IMR-90 (cell line): ENCODE measurements at places on chromosomes 13 and 19. TPM values are rescaled to one million over a fixed set of nuclear protein-coding genes. Genes with fewer than 3 reads are reported as not detected.
A peak's percentile ranks its signal among the peaks of the same experiment; 100 is the strongest.

ZNF626 gene
- total RNA-seq: 3.2 and 5.3 TPM in 2 replicates

PDE4C gene
- 0.18 TPM in 1 of 2 replicates, not detected in the other for total RNA-seq

ZNF549 gene
- 6.9 and 8.6 TPM in 2 replicates for total RNA-seq

- DNase-seq: peak; percentile 97
- no peak overlapping the region for H3K4me3 ChIP-seq
- no peaks in the 10 kb centered on the region for H3K27me3 ChIP-seq
- no peak overlapping the region for H3K27ac ChIP-seq
Observed at GRCh38 chr13:107211073-107211472, 643.1 kb upstream of the ARGLU1 start.

DNA sequence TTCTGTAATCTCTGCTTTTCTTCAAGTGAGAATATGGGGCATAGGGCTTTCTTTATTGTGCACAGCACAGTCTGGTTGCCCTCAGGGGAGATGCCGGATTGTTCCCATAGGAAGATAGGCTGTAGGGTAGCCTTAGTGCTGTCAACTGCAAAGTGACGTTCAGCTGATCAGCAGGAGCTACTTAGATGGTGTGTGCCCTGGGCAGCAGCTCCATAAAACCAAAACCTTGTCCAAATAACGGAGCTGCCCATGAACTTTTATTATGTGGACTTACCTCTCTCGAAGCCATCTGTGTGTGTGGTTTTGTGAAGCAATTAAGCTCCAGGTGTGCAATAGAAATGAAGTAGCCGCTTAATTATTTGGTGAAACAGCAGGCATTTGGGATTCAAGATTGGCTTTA lies 120.0 kb upstream of the RNF113B start:
- no peaks in the 10 kb centered on the region for H3K27me3 ChIP-seq
- DNase-seq: no peak
- peaks cover 45% of the 10 kb centered on the region for H3K4me1 ChIP-seq
- H3K36me3 ChIP-seq: peaks cover 2% of the 10 kb centered on the region; the same call in 1 of the 2 replicates
- H3K4me3 ChIP-seq: no peak overlapping the region

DNA sequence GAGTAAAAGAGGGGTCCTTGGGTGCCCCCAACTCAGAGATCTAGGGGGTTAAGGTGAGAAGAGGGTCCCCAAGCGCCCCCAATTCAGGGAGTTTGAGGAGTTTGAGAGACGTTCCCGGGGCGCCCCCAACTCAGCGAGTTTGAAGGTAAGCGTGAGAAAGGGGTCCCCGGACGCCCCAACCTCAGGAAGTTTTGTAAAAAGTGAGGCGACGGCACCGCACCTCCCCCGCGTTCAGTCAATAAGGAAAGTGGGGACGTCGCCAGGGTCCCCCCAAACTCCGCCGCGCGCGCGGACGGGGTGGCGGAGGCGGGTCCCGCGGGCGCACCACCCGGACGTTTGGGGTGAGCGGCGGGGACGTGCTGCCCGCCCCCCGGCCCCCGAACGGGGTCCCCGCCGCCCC lies 353 bp downstream of the RFX2 start:
- peaks cover 4% of the 10 kb centered on the region; the same call in 1 of the 2 replicates for H3K4me1 ChIP-seq
- no peaks in the 10 kb centered on the region for H3K27me3 ChIP-seq
- H3K36me3 ChIP-seq: no peaks in the 10 kb centered on the region
- H3K27ac ChIP-seq: no peak overlapping the region
- H3K4me3 ChIP-seq: peak overlapping the region; percentile 64

GRCh38 chr19:1858412-1859081 lies 4.8 kb downstream of the KLF16 start:
- no peak for DNase-seq
- H3K27ac ChIP-seq: no peak overlapping the region
- peaks cover 56% of the 10 kb centered on the region for H3K4me1 ChIP-seq
- no peaks in the 10 kb centered on the region for H3K27me3 ChIP-seq
- no peak overlapping the region for H3K4me3 ChIP-seq

DNA sequence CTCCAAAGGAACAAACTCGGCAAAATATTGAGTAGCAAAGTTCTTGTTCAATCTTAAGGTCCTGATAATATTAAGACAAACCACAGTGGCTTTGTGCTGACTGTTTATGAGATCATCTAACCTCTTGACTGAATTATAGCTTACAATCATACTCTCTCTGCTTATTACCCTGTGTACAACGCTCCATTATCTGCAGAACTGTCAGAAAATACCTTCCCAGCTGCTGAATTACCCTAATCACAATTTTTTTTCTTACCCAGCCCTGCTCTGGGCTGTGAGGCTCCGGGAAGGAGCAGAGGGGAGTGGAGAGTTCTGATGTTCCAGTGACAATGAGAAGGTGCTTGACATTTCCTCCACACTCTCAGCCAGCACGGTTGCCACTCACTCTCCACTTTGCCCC lies 64.8 kb downstream of the DCT start:
- no peaks in the 10 kb centered on the region for H3K4me1 ChIP-seq
- H3K27me3 ChIP-seq: peaks cover 5% of the 10 kb centered on the region
- H3K36me3 ChIP-seq: no peaks in the 10 kb centered on the region
- peak; percentile 14 for DNase-seq
- no peak overlapping the region for H3K27ac ChIP-seq

OR4F17 gene
- total RNA-seq: not detected in 2 replicates

DNA sequence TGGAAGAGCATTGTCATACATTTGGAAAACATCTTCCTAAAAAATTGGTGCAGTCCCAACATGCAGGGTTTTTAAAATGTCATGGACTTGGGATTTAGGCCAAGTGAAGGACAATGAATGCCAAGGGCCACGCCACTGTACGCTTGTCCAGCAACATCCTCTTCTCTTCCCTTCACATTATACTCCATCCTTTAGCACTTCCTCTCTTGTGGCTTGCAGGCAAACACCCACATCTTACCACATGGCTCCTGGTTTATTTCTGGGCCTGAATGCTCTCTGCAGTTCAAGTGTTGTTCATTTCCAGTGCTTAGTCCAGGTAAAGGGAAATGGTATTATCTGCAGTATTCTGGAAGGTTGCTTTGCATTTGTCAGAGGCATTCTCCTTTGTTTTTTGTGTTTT lies 45.0 kb downstream of the CBY2 start:
- no peaks in the 10 kb centered on the region for H3K36me3 ChIP-seq
- no peaks in the 10 kb centered on the region for H3K4me1 ChIP-seq
- H3K27ac ChIP-seq: no peak overlapping the region

KANK2 gene
- 104 and 126 TPM in 2 replicates for total RNA-seq

DNA sequence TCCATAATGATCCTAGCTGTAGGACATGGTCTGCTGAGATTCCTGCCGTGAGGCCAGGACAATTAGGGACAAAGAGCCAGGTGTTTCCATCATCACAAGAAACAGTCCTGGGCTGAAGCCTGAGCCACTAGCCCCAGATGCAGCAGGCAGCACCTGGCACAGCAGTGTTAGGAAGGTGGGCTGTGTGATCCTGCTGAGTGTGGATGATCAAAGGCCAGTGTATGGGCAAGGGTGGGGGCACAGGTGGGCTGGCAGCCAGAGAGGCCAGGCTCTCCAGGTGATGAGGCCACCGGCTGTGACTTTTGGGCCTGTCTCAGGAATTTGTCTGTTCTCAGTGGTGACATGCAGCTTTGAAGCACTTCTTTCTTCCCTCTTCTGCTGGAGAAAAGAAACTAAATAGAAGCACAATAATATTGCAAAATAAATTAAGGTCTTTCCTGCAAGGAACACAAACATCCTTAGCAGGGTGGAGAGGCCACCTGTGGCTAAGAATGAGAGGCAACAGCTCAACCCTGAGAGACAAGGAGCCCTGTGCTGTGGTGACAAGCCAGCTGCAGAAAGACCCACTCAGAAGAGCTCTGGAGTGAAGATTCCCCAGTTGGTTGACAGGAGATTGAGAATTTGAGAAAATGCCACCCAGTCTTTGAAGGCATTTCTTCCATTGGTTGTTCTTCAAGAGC lies 127.6 kb downstream of the KATNAL1 start:
- H3K4me3 ChIP-seq: no peak overlapping the region
- H3K4me1 ChIP-seq: no peaks in the 10 kb centered on the region

GRCh38 chr13:91135968-91136367 lies 211.5 kb upstream of the MIR17HG start:
- H3K27ac ChIP-seq: no peak overlapping the region
- no peak for DNase-seq
- H3K27me3 ChIP-seq: no peaks in the 10 kb centered on the region
- no peak overlapping the region for H3K4me3 ChIP-seq
- no peaks in the 10 kb centered on the region for H3K36me3 ChIP-seq

- H3K27ac ChIP-seq: no peak overlapping the region
- DNase-seq: no peak
- no peak overlapping the region for H3K4me3 ChIP-seq
- no peaks in the 10 kb centered on the region for H3K36me3 ChIP-seq
Observed at GRCh38 chr13:50389726-50390125, 374.5 kb downstream of the KCNRG start.

IRGC gene
- not detected in 2 replicates for total RNA-seq

DNA sequence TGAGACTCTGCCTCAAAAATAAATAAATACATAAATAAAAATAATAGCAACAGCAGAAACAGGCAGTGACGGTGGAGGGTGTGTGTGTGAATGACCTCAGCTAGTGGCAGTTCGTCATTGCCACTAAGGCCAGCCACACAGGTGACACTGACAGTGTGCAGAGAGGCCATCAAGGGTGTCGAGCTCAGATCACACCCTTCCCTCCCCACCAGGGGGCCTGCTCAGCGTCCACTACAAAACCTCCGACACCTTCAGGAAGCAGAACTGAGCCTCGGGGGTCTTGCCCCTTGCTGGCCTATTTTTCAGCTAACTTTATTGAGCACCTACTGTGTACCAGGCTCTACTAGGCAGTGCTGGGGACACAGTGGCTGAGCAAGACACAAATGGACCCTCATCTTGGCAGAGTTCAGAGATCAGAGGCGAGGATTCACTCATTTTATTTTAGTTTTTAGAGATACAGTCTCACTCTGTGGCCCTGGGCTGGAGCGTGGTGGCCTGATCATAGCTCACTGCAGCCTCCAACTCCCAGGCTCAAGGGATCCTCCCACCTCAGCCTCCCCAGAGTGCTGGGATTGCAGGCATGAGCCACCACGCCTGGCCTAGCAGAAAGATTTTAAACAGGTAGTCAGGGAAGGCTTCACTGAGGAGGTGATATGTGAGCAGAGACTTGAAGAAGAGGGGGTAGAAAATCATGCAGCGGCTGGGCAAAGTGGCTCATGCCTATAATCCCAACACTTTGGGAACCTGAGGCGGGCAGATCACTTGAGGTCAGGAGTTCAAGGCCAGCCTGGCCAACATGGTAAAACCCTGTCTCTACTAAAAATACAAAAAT lies 30.3 kb upstream of the SEMA6B start:
- no peak for DNase-seq
- no peak overlapping the region for H3K27ac ChIP-seq
- peaks cover 39% of the 10 kb centered on the region for H3K27me3 ChIP-seq
- no peaks in the 10 kb centered on the region for H3K4me1 ChIP-seq
- H3K36me3 ChIP-seq: no peaks in the 10 kb centered on the region
- H3K4me3 ChIP-seq: no peak overlapping the region

TNFSF13B gene
- 0.54 and 0.56 TPM in 2 replicates for total RNA-seq

PABPC3 gene
- total RNA-seq: under 0.01 and 0.18 TPM in 2 replicates

DNA sequence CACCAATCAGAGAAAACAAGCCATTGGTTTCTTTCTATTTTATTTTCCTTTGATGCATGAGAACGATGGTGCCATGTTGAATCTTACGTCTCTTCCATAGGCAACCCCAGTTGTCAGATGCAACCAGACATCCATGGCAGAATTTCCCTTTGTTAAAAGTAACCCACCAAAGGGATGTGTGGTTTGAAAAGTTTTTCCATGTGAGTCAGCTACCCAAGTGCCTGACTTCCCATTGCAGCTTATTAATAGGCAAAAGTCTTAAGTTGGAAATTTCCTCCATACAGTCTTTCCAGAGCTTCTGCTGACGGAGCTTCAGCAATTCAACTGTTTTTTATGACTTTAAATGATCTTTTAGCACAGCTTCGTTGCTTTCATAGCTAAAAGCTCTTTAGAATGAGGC lies 73.8 kb upstream of the FAM216B start:
- no peak overlapping the region for H3K4me3 ChIP-seq
- H3K27ac ChIP-seq: no peak overlapping the region
- H3K4me1 ChIP-seq: peaks cover 4% of the 10 kb centered on the region

DNA sequence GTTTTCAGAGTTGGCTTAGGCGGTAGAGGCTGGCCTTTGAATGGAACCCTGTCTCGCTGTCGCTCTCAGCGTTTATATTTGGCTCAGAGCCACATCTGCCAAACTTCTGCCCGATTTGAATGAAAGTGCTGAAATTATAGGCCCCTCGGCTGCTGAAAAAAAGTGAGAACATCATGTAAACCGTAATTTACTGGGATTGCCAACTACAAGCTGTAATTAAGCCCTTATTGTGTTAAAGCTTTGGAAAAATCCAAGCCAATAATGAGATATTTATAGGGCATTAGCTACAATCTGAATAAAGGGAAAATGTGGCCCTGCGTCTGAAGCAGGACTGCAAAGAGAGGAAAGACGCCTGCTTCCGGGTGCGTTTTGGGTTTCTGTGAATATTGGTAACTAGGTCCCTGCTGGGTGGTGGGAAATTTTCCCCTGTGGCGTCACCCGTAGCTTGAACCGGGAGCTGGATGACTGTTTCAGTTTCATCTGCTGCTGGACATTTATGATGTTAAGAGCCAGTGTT lies 9.9 kb downstream of the DNM2 start:
- no peak overlapping the region for H3K27ac ChIP-seq
- H3K4me1 ChIP-seq: no peaks in the 10 kb centered on the region

ZNF433 gene
- total RNA-seq: 6.4 and 11.1 TPM in 2 replicates

GRCh38 chr13:73201626-73202025 lies 142.8 kb downstream of the KLF5 start:
- H3K4me1 ChIP-seq: no peaks in the 10 kb centered on the region; the same call in 1 of the 2 replicates
- no peak for DNase-seq
- no peak overlapping the region for H3K4me3 ChIP-seq
- no peak overlapping the region for H3K27ac ChIP-seq
- no peaks in the 10 kb centered on the region for H3K36me3 ChIP-seq
- no peaks in the 10 kb centered on the region for H3K27me3 ChIP-seq

- H3K4me3 ChIP-seq: peak within 1 kb of the TSS; percentile 77
- peaks cover 3% of the 10 kb centered on the region; the same call in 1 of the 2 replicates for H3K4me1 ChIP-seq
- peak within 1 kb of the TSS; percentile 97 for H3K27ac ChIP-seq
Observed at GRCh38 chr19:10503002-10503789, at the start of gene KEAP1. TSS of gene KEAP1 (minus strand) at chr19:10503356. CDS start at chr19:10500033, 3,323 bp downstream.

GRCh38 chr19:54188215-54188871 lies 1.0 kb downstream of the MBOAT7 start:
- H3K36me3 ChIP-seq: peaks cover 23% of the 10 kb centered on the region
- H3K4me3 ChIP-seq: peak overlapping the region; percentile 68
- H3K4me1 ChIP-seq: peaks cover 5% of the 10 kb centered on the region
- peak; percentile 61 for DNase-seq
- peak overlapping the region; percentile 88 for H3K27ac ChIP-seq

GRCh38 chr13:41465898-41466320 lies 8.6 kb downstream of the RGCC start:
- no peak overlapping the region for H3K4me3 ChIP-seq
- no peaks in the 10 kb centered on the region for H3K27me3 ChIP-seq
- peaks cover 17% of the 10 kb centered on the region for H3K4me1 ChIP-seq
- peak overlapping the region; percentile 4; the same call in 1 of the 2 replicates for H3K27ac ChIP-seq
- H3K36me3 ChIP-seq: peaks cover 70% of the 10 kb centered on the region

GRCh38 chr19:47886010-47886559 lies at the start of gene SULT2A1:
TSS of gene SULT2A1 (minus strand) at chr19:47886315. CDS start at chr19:47886257, 58 bp downstream.
- no peaks in the 10 kb centered on the region for H3K36me3 ChIP-seq
- no peak for DNase-seq
- 0 out of 2 replicates have a peak, but pooled peaks cover 3% of the 10 kb centered on the region for H3K27me3 ChIP-seq
- no peaks in the 10 kb centered on the region for H3K4me1 ChIP-seq
- H3K27ac ChIP-seq: no peak within 1 kb of the TSS
- no peak within 1 kb of the TSS for H3K4me3 ChIP-seq

LRRC25 gene
- not detected in 2 replicates for total RNA-seq

- H3K4me1 ChIP-seq: peaks cover 17% of the 10 kb centered on the region
- H3K4me3 ChIP-seq: no peak overlapping the region
- H3K36me3 ChIP-seq: no peaks in the 10 kb centered on the region
- peak; percentile 95 for DNase-seq
- H3K27ac ChIP-seq: peak overlapping the region; percentile 87
Observed at GRCh38 chr19:45577111-45577905, 7.3 kb downstream of the OPA3 start.

PLPPR3 gene
- total RNA-seq: 0.36 and 0.56 TPM in 2 replicates
